Substantia nigra (tissue), 51 donors: ENCODE measurements at places on chromosomes 12 and 14.

GRCh38 chr12:53456654-53457366, 4.9 kb downstream of the PCBP2 start:
- no peak for DNase-seq

DNA sequence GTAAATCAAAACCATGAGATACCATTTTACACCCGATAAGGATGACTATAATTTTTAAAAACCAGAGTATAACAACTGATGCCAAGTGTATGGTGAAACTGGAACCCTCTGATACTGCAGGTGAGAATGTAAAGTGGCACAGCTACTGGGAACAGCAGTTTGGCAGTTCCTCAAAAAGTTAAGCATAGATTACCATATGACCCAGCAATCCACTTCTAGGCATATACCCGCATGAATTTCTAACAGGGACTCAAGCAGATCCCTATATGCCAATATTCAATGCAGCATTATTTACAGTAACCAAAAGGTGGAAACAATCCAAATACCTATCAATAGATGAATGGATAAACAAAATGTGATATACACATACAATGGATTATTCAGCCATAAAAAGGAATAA, 57.4 kb downstream of the BAZ1A start:
- DNase-seq, result no peak

GRCh38 chr14:23605931-23606585, 27.5 kb upstream of the JPH4 start:
- no peak for DNase-seq

DNA sequence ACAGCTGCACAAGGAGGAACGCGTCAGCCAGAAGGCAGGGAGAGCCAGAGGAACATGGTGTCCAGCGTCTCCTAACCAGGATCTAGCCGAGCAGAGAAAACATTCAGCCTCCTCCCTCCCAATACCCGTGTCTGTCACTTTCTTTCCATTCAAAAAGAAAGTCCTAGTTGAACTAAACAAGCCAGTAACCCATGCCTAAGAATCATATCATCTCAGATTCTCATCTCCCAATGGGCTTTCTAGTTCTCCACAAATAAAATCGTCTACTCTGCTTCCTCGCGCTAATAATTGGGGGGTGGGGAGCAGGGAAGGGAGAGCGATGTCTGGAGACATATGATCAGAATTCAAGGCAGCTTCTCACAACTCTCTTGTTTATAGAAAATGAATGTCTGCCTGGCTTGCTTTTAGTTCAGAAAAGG, 7.4 kb downstream of the NKX2-1 start:
- DNase-seq, result no peak

GRCh38 chr12:29795715-29796114, 12.0 kb upstream of the TMTC1 start:
- no peak for DNase-seq

DNA sequence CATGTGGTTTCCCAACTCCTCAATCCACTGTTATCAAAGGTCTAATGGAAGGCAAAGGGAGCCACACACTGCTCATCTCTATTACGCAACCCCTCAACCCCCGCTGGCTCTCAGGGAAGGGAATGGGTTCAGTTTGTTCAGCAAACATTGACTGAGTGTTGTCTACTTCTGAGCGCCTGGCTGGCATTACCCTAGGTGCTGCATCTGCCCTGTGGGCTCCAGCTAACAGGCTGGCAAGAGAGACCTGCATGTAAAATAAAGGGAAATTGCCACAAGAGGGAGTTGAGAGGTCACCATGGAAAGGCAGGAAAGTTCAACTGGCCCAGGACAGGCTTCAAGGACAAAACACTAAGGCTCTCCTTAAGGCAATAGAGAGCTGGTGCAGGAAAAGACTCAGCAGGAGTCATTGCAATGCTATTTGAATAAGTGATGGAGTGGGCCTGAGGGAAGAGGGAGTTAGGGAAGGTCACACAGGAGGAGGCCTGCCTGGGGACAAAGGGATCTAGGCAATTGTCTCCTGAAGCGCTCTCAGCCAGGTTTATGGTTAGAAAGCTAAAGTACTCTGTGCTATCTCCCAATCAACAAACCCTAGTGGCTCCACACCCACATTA, 5.5 kb upstream of the ZNF740 start:
- no peak for DNase-seq

GRCh38 chr14:69682136-69682535, 70.7 kb downstream of the SUSD6 start:
- DNase-seq, result no peak

GRCh38 chr12:80659512-80660063, 47.8 kb upstream of the MYF6 start:
- DNase-seq, result no peak

DNA sequence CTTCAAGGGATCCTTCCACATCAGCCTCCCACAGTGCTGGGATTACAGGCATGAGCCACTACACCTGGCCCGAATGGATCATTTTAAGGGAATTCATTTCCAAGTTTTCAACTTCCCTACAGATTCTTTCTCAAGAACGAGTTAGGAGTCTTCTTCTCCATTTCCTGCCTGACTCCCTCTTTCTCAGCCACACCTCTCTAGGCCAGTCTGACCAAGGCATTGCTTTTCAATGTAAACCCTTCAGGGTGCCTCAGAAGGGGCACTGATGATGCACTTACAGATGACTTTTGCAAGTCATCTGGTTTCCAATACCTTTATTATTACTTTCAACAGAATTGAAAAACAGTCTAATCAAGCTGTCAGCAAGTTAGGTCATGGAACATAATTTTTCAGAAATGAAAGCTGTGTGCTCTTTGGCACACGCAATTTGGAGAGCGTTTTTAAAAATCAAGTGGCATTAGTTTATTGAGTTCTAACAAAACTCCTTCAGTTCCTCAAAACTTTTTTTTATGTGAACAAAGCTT, 47.2 kb downstream of the SVOP start:
- DNase-seq, result no peak

DNA sequence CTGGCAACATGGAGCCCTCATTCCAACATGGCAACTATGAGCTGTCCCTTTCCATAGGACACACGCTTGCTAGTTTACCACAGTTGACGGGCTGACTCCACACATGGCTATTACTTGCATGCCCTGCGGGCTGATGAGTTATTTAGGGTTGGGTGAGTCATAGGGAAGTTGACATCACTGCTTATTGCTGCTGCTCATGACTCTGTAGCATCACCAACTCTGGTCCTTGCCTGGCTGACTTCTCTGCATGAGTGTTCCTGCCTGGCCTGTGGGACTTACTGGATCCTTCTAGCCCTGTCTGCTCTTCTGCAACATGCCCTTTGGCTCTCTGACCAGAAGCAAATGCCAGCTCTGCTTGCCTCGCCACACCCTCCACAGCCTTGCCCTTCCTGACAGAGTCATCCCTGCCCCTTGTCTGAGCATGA, 199.5 kb downstream of the ANO6 start:
- no peak for DNase-seq

DNA sequence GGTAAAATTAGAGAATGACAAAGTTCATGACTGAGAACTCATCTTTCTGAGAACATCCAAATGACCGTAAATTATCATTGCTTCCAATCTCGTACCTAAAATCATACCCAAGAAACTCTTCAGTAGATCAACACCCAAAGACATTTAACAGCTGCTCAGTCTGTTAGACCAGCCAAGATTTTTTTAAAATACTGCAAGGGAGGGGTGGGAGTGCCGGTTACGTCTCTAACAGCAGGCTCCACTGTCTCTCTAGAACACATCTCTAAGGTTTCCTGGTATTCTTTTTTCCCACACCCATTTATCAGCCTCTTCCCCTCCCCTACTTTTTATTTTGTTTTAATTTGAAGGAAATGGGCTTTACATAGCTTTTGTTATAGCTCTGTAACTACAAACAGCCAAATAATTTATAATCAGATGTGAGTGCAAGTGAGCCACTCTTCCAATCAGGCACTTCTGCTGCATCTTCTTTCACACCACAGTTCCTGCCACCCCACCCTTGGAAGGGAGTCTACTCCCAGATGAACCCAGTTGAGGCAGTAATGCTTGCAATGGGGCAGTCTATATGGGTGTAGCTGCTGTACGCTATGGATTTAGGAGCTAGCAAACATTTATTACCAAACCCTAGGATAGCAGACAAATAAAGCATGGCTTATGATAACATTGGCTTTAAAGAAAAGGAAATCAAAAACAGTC, 21.9 kb downstream of the PTPRB start:
- DNase-seq, result no peak

- DNase-seq, result no peak
Observed at GRCh38 chr14:79287976-79288375, 923.3 kb downstream of the DIO2 start.

DNA sequence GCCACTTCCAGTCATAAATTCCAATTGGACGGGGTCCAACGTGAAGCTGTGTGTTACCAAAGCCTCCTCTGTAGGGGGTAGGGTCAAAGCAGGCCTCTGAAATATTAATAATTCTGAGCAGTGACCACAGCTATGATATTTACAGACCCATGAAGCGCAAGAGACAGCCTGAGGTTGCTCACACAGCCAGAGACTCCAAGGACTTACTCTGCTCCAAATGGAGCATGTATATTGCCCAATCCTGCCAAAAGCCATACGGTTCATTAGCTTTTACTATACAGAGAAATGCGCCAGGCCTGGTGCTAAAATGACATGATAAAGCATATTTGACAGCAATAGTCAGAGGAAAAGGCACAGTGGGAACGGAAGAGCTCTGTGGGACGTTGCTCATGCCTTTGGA, 151.3 kb downstream of the PAH start:
- DNase-seq, result no peak

DNA sequence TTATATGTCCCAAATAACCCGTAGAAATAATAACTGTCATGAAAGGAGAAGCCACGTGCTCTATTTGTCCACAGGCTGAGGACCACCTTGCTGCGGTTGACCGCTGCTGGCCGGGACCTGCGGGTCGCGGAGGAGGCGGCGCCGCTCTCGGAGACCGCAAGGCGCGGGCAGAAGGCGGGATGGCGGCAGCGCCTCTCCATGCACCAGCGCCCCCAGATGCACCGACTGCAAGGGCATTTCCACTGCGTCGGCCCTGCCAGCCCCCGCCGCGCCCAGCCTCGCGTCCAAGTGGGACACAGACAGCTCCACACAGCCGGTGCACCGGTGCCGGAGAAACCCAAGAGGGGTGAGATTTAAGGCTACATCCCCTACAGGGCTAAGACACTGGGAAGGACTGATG, 21.0 kb downstream of the RPGRIP1 start:
- DNase-seq, result no peak

GRCh38 chr12:43226151-43226550, 325.9 kb downstream of the ADAMTS20 start:
- DNase-seq, result no peak

GRCh38 chr12:80843969-80844368, 93.8 kb downstream of the LIN7A start:
- DNase-seq, result no peak
